ENCODE measurements at places on chromosomes 1 and 21. TPM values are rescaled to one million over a fixed set of nuclear protein-coding genes. Genes with fewer than 3 reads are reported as not detected.
A peak's percentile ranks its signal among the peaks of the same experiment; 100 is the strongest.

SERINC2 gene
- 4.5 TPM for total RNA-seq

OR2L8 gene
- total RNA-seq = not detected

- H3K4me3 ChIP-seq = no peak overlapping the region
- H3K27me3 ChIP-seq = peaks cover 45% of the 10 kb centered on the region
- H3K4me1 ChIP-seq = no peaks in the 10 kb centered on the region
- no peaks in the 10 kb centered on the region for H3K36me3 ChIP-seq
- peak; percentile 80 for DNase-seq
These were observed 40.4 kb downstream of the ZNF691 start for GRCh38 chr1:42886800-42887199.

- no peak overlapping the region for H3K4me3 ChIP-seq
- no peak overlapping the region for H3K27ac ChIP-seq
- peaks cover 3% of the 10 kb centered on the region for H3K27me3 ChIP-seq
- no peaks in the 10 kb centered on the region for H3K4me1 ChIP-seq
- no peaks in the 10 kb centered on the region for H3K36me3 ChIP-seq
These were observed 215.8 kb downstream of the BARHL2 start for GRCh38 chr1:90501281-90501680.

GRCh38 chr1:150973258-150973835 lies 1.3 kb downstream of the CERS2 start:
- H3K27ac ChIP-seq = peak overlapping the region; percentile 89
- H3K4me3 ChIP-seq = peak overlapping the region; percentile 83
- H3K27me3 ChIP-seq = no peaks in the 10 kb centered on the region
- no peak for DNase-seq

- DNase-seq = no peak
- H3K27me3 ChIP-seq = no peaks in the 10 kb centered on the region
- H3K27ac ChIP-seq = peak overlapping the region; percentile 97
- peaks cover 46% of the 10 kb centered on the region for H3K36me3 ChIP-seq
- peak overlapping the region; percentile 89 for H3K4me3 ChIP-seq
These were observed 643 bp downstream of the NRAS start for GRCh38 chr1:114715952-114716303.

- no peak for DNase-seq
- no peaks in the 10 kb centered on the region for H3K27me3 ChIP-seq
- no peak overlapping the region for H3K27ac ChIP-seq
- no peak overlapping the region for H3K4me3 ChIP-seq
These were observed 44.5 kb downstream of the CD55 start for GRCh38 chr1:207366022-207366421.

STK40 gene
- total RNA-seq = 42.0 TPM

TSPAN1 gene
- 0.68 TPM for total RNA-seq

DNA sequence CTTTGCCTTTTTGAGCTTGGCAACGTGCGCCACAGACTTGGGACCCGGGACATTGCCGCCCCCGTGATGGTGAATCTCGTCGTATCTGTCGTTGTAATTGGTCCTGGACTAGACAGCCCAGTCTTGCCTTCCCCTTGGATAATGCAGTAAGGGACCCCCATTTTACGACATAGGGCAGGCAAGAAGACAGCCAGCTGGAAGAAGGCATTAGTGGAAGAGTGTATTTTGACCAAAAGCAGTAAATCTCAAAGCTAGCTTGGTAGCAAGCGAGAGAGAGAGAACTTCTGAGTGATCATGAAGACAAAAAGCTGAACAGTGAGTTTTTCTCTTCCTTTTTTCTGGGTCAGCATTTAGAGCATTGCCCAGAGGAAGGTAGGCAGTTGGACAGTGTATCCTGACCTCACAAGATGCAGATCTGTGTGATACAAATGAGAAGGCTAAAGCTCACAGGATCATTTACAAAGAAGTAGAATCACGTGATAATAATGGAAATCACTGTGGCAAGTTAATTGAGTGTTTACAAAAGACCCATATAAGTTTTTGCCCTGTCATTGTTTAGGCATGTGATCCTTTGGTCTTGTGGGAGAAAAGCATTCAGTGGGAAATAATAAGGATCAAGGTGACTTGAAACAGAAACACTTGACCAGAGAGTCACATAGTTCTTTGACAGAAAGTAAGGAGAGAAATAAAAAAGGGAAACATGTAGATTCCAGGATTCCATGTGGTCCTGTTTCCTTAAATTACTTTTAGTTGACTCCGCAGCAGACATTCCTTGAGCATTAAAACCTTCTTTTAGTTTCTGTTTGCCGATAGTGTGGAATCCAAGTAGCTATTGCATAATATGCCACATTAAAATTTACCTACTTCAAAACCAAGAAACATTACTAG lies 66.3 kb downstream of the CNST start:
- H3K36me3 ChIP-seq = peaks cover 9% of the 10 kb centered on the region
- H3K4me1 ChIP-seq = peaks cover 37% of the 10 kb centered on the region
- no peak for DNase-seq
- H3K27me3 ChIP-seq = no peaks in the 10 kb centered on the region

GRCh38 chr1:10225573-10225972 lies 15.2 kb downstream of the KIF1B start:
- H3K4me3 ChIP-seq = peak overlapping the region; percentile 2
- no peaks in the 10 kb centered on the region for H3K27me3 ChIP-seq
- H3K27ac ChIP-seq = peak overlapping the region; percentile 69
- H3K36me3 ChIP-seq = no peaks in the 10 kb centered on the region
- H3K4me1 ChIP-seq = peaks cover 30% of the 10 kb centered on the region
- no peak for DNase-seq

PTAFR gene
- total RNA-seq = 0.08 TPM

GRCh38 chr1:181100015-181100905 lies 11.8 kb downstream of the IER5 start:
- H3K4me3 ChIP-seq = no peak overlapping the region
- peak overlapping the region; percentile 73 for H3K27ac ChIP-seq
- H3K27me3 ChIP-seq = no peaks in the 10 kb centered on the region
- H3K36me3 ChIP-seq = no peaks in the 10 kb centered on the region
- H3K4me1 ChIP-seq = peaks cover 92% of the 10 kb centered on the region
- no peak for DNase-seq

DNA sequence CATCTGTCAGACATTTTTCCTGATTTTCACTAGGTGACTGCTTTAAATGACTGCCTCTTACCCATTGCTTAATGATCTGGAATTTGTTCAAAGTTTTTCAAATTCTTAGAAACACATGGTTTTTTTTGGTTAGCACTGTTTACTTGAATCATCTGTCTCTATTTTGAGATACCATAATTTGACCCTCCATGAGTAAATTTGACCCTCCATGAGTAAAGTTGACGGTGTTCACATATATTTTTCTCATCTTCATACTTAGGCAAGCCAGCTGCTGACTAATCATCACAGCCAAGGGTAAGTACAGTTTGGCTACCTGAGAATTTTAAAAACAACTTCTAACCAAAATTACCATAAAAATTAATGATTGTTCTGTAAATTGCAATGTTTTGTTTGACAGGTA lies 586.5 kb downstream of the PTBP2 start:
- no peak overlapping the region for H3K4me3 ChIP-seq
- no peaks in the 10 kb centered on the region for H3K27me3 ChIP-seq
- no peak for DNase-seq
- peaks cover 3% of the 10 kb centered on the region for H3K4me1 ChIP-seq
- no peak overlapping the region for H3K27ac ChIP-seq

DNA sequence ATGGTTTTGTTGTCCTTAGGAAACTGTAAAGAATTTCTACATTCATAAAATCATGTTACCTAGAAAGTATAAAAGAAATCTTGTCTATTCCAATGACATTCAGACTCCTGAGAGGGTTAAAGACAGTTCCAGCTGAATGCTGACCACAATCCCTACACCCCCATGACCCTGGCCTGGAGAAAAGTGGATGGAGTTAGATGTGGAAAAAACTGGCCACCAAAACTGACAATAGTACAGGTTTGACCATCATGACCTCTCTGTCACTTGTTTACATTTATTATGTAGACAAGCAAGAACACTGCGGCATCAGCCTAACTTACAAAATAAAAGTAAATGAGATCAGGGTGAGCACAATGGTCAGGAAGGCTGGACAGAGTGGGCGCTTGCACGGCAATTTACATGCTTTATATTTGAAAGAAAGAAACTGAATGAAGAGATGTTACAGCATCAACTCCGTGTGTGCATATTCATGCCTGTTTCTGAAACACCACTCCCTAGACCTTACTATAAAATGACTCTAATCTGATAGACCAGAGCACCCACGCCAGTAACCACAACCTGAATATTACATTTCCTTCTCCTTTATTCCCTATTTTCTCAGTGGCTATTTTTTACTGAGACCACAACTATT lies 116.0 kb downstream of the ESRRG start:
- H3K4me1 ChIP-seq = no peaks in the 10 kb centered on the region
- no peak for DNase-seq
- H3K27me3 ChIP-seq = peaks cover 49% of the 10 kb centered on the region
- H3K36me3 ChIP-seq = no peaks in the 10 kb centered on the region
- no peak overlapping the region for H3K4me3 ChIP-seq
- no peak overlapping the region for H3K27ac ChIP-seq

DNA sequence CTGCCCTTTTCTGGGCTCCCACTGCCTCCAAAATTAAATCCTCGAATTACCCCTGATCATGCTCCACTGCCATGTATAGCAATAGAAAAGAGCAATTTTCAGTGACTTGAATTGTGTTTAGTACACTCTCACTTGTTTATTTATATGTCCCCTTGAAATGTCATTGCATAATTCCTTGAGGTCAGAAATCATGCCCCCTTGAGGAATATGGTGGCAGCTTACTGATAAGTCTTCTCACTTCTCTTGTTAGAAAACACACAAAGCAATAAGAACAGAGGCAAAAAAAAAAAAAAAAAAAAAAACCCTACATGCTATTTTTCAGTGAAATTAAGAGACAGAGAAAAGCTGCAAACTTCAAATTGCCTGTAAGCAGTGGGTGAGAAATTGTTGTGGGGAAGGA lies 37.5 kb downstream of the GPR88 start:
- no peaks in the 10 kb centered on the region for H3K4me1 ChIP-seq
- peaks cover 15% of the 10 kb centered on the region for H3K27me3 ChIP-seq
- H3K36me3 ChIP-seq = no peaks in the 10 kb centered on the region

GNG4 gene
- total RNA-seq = 0.83 TPM

- H3K4me3 ChIP-seq = no peak overlapping the region
- no peak overlapping the region for H3K27ac ChIP-seq
- peaks cover 2% of the 10 kb centered on the region for H3K36me3 ChIP-seq
- DNase-seq = no peak
- H3K27me3 ChIP-seq = no peaks in the 10 kb centered on the region
These were observed 264.7 kb upstream of the SGIP1 start for GRCh38 chr1:66269222-66269621.

DNA sequence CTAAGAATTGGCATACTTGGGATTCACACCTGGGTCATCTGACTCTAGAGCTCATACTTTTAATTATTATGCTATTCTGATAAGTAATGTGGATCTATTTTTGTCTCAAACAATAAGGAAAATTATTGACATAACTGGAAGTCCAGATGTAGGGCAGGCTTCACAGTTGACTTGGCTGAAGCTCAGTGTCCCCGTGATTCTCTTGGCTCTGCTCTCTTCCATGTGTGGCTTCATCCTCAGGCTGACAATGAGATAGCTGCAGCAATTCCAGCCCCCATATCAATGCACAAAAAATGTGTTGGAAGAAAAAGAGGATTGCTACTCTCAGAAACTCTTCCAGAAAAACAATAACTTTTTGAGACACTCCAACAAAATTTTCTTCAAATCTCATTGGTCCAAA lies 23.8 kb downstream of the HSD11B1 start:
- no peak for DNase-seq
- H3K27ac ChIP-seq = no peak overlapping the region
- no peaks in the 10 kb centered on the region for H3K4me1 ChIP-seq

DNA sequence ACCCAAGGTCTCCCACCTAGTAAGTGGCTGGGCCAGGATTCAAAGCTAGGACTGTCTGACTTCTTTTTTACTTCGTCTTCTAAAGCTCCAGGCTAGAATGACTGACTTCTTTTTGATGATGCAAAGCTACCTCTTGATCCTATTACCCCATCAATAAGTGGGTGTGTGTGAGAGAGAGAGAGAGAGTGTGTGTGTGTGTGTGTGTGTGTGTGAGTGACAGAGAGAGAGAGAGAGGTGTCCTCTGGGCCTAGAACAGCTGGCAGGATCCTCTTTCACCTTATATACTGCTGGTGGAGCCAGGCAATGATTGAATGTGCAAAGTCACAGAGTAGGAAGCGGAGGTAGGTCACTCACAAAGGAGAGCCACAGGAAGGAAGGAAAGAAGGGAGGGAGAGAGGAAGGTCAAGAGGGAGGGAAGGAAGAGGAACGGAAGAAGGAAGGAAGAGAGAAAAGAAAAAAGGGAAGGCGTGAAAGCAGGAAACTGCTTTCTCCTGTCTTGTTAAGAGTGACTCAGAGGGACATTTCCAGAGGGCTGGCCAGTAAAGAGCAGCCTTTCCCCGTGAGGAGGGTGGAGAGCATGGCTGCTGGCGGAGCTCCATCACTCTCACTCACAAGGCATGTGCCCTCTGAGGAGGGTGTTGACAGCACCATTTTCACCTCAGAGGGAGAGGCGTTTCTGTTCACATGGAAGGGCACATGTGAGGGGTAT lies 68.9 kb downstream of the CDC7 start:
- H3K4me1 ChIP-seq = peaks cover 28% of the 10 kb centered on the region
- no peaks in the 10 kb centered on the region for H3K27me3 ChIP-seq

DNA sequence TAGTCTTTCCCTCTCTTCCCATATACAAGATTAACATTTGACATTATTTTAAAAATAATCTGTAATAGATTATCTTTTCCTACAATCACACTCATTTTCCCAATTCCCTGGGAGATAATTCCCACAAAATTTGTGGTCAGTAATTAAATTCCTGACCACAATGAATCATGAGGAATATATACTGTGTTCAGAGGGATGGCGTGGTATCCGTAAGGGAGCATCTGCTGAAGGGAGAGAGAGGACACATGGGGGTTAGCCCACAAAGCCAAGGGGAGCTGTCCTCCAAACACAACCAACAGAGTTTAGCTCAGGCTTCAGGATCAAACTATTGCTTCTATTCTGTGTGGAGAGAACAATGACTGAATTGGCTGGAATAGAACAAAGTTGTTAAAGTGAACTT lies 57.1 kb upstream of the PPP2R5A start:
- no peak overlapping the region for H3K27ac ChIP-seq
- no peaks in the 10 kb centered on the region for H3K36me3 ChIP-seq
- H3K27me3 ChIP-seq = peaks cover 13% of the 10 kb centered on the region
- H3K4me3 ChIP-seq = no peak overlapping the region

DNA sequence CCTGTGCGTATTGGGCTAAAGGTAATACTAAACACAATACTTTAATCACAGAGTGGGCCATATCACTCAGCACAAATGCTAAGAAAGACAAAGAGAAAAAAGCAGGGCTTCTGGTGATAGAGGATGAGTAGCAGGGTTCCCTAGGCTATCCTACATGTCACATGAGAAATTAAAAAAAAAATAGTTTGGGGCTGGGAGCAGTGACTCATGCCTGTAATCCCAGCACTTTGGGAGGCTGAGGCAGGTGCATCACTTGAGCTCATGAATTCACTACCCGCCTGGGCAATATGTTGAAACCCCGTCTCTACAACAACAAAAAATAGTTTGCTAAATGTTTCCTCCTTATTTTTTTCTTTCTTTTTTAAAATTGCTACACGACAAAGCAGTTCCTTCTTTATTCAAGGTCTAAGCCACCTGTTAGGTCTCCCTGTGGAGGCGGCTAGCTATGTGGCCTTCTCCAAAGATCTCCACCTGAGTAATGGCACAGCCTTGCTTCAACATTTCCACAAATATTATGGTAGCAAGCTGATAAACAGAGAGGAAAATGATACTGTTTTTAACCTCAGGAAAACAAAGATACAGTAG lies 1.5 kb downstream of the ENSA start:
- peaks cover 12% of the 10 kb centered on the region for H3K4me1 ChIP-seq
- H3K27ac ChIP-seq = peak overlapping the region; percentile 31
- H3K4me3 ChIP-seq = peak overlapping the region; percentile 3
- peaks cover 29% of the 10 kb centered on the region for H3K36me3 ChIP-seq
